NCI-H460 (cell line): ENCODE measurements at places on chromosomes 2 and 18.

GRCh38 chr2:160916300-160916699 lies 243.9 kb upstream of the TANK start:
- no peak for DNase-seq

GRCh38 chr2:162401871-162402270 lies 57.9 kb downstream of the GCA start:
- no peak for DNase-seq

DNA sequence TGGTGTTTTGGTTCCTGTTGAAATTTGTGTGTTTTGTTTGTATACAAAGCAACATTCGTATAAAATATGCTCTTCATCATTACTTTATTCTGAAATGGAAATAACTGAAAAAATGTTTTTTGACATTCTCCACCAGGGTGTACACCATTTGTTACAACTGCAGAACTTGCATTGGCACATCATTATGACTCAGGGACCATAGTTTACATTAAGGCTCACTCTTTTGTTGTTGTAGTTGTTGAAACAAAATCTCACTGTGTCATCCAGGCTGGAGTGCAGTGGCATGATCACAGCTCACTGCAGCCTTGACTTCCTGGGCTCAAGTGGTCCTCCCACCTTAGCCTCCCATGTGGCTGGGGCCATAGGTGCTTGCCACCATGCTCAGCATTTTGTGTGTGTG lies 676.6 kb downstream of the TDRD15 start:
- DNase-seq, result no peak

GRCh38 chr2:19799881-19800780 lies 101.7 kb downstream of the TTC32 start:
- no peak for DNase-seq
